Stimulated activated CD4-positive, alpha-beta T cell treated with anti-CD3 and anti-CD28 coated beads, Interleukin-1b, Interleukin-23, amount 100 ng/mL, for 4 hours (primary cell): ENCODE measurements at places on chromosomes 7 and 10.
A peak's percentile ranks its signal among the peaks of the same experiment; 100 is the strongest.

DNA sequence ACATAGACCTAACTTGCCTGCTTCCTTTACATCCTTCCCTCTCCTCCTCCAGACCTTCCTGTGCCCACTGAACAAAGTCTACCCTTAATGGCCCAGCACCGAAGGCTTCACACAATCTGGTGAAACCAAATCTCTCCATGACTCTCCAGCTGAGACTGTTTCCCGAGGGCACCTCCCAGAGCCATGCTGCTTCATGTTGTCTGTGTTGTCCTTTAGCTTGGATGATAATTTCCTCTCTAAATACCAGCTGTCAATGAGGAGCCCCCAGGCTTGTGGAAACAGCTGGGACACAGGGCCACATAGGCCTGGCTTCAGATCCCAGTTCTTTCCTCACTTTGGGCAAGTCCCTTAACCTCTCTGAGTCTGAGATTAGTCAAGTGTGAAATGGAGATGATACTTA, 54.3 kb downstream of the DLD start:
- DNase-seq = no peak

GRCh38 chr7:151411551-151411950, 1.7 kb upstream of the WDR86 start:
- DNase-seq = no peak

GRCh38 chr7:116952635-116953371, 498 bp upstream of the ST7 start:
- DNase-seq = no peak

DNA sequence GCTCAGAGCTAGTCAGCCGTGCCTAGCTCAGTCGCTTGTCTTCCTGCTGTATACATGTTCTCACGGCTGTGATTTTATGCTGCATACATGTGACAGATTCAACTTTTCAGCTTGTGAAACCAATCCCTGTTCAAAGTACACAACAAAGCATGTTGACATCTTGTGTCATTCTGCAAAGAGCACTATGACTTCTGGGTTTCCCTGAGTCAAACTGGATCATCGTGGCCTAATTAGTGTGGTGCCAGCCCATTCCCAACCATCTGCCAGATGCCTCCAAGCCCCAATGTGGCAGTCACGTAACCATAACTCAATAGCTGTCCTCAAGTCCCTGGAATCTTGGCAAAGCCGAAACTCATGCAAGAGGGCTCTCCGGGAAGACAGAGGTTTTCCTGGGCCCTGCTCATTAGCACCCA, 144.8 kb downstream of the MYOF start:
- DNase-seq = no peak

DNA sequence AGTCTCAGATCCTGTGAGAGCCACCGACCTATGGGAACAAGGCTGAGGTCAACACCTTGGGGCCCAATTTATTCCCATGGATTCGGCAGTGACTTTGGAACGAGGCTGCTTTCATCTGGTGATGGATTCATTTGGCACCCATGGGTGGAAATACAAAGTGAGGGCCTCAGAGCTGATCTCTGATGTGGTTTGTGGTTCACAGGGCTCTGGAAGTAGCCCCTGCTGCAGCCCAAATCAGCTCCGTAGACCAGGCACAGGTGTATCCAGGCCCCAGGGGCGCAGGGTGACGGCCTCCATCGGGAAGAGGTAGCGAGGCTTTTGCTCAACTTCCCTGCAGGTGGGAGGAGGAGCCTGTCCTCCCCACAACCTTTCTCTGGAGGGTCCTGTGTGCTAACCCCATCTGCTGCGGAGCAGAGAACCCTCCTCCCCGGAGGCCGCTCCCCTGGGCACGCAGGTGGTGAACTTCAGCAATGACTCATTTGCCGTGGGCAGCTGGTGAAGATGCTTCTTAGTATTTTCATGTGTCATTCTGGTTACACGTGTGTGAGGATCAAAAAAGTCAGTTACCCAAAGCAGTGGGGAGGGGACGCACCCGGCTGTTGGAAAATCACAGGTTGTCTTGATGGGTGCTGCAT, 7.5 kb upstream of the JAKMIP3 start:
- DNase-seq = no peak

- no peak for DNase-seq
Observed at GRCh38 chr10:4121502-4122380, 336.7 kb upstream of the KLF6 start.

- no peak for DNase-seq
Observed at GRCh38 chr7:91468256-91468655, 204.0 kb downstream of the FZD1 start.

DNA sequence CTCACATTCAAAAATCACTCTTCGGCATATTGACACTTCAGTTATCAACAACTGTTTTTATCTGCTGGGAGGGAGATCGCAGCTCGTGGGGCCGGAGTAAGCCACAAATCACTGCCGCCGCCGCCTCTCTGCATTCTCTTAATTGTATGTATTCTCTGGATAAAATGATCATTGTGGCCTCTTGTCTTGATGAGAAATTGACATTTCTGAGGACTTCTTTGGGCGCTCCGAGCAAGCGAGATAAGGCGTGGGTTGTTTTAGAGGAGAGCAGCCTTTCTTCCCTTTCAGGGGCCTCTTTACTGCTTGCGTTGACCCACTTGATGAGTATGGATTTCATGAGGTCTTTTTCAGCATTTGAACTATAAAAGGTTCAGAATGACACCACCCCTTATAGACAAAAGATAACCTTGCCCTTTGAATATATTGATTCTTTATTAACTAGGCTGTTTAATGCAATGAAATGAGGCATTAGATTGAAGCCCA, 130.6 kb downstream of the EBF3 start:
- DNase-seq = no peak

DNA sequence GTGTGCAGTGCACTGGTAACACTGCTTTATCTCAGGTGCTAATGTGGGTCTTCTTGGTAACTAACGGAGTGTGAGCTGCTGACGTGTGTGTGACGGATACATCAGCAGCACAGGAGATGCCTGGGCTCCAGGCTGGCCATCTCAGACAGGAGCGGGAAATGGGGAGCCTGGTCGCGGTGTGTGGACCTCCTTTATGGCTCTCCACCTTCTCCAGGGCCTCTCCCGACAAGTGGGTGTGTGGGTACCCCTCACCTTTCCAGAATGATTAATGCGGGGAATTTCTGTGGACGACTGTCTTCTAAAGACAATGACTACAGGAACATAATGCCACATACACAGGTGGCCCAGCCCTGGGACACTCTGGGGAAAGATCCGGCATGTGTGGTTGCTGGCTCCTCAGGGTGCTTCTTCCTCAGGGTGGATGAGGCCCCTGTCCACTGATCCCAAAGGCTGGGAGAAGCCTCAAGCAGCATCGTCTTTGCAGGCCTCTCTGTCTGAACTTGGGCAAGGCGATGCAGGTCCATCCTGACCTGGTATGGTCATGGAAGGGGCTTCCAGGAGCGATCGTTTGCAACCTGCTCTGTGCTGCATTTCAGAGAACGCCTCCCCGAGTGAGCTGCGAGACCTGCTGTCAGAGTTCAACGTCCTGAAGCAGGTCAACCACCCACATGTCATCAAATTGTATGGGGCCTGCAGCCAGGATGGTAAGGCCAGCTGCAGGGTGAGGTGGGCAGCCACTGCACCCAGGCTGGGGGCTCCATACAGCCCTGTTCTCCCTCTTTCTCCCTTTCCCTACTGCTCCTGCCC, 20.3 kb upstream of the CSGALNACT2 start:
- no peak for DNase-seq

GRCh38 chr10:58266826-58267712, 625 bp downstream of the IPMK start:
- DNase-seq = peak; percentile 20

DNA sequence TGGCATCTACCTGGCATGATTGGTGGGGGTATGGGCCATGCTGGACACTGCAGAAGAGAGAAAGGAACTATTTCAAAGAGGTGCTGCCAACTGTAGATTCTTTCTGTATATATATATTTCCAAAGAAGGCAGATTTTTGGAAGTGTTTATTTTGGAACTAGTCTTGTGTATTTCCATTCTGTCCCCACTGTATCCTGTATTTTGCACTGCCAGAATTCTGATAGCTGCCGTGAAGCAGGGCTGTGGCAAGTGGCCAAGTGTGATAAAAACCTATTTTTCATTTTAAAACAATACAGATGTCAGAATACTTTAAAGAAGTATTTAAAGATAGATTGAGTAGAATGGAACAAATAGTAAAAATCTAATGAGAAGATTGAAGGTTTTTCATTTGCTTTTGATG, 17.1 kb downstream of the MCU start:
- DNase-seq = no peak

DNA sequence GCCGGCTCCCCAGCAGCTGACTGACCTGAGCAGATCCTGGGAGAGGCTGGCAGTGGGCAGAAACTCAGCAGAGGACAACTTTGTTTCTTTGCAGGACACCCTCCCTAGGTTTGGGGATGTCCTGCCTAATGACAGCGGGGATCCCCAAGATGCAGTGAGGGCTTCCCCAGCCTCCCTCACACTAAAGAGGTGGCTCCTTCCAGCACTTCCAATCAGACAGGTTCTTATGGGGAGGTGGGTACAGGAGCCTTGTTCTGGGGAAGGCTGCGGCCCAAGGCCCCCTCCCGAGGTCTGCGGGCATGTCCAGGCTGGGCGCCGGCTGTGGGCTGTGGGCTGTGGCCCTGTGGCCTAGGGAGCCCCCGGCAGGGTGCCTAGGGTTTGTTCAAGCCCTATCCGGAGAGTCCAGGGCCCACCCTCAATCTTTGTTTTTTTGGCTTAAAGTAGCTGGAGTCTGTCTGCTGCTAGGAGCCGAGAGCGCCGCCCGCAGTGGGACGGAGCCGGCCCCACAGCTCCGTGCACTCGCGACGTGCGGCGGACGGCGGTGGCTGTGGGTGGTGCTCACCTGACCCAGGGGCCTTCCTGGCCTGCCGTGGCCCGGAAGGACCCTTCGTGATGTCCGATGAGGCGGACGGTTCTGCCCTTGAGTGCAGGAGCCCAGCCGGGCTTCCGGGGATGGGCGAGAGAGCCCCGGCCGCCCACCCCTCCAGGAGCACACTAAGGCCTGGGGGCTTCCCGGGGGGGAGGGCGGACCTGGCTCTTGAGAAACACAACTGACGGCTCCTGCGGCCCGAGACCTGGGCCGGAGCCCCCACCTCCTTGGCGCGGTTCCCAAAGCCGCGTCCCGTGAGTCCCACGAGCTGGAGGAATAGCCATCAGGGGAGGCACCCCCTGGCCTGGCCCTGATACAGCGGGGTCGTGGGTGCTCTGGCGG, 57.2 kb downstream of the PDGFA start:
- no peak for DNase-seq

GRCh38 chr7:24914465-24914859, 65.5 kb downstream of the OSBPL3 start:
- DNase-seq = no peak

GRCh38 chr7:151249034-151249731, 689 bp upstream of the SMARCD3 start:
- no peak for DNase-seq

GRCh38 chr7:31019509-31019908, 32.6 kb upstream of the ADCYAP1R1 start:
- no peak for DNase-seq

DNA sequence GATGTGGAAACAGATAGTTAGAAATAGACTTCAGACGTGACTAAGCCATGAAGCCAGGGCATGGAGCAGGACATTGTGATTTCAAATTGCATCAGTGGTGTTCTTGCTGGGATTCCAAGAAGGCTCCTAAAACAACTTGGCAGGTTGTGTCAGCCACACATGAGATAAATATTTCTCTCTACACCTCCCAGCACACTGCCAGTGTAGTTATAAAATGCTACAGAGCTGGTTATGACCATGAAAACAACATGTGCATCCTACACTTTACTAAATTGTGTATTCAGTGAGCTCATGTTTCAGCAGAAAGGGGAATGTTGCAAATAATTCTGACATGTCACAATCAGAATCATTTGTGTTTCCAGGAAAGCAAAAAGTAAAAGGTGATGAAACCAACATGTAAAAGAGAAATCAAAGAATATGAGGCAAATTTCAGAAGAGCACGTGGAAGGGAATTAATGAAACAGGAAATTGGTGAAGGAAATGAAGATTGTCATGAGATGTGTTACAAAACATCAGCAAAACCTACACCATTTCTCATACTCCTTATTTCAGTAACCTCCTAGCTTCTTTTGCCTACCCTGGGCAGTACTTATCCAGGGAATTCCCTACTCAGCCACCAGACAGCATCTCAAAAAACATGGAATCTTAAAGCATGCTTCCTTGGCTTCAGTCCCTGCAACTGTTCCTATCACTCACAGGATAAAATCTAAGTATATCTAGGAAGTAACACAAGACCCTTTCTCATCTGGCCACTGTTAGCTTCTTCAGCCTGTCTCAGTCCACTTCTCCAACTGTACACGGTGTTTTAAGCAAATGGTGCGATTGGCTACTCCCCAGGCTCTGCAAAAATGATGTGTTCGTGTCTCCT, 5.8 kb upstream of the CYP3A7 start:
- no peak for DNase-seq

DNA sequence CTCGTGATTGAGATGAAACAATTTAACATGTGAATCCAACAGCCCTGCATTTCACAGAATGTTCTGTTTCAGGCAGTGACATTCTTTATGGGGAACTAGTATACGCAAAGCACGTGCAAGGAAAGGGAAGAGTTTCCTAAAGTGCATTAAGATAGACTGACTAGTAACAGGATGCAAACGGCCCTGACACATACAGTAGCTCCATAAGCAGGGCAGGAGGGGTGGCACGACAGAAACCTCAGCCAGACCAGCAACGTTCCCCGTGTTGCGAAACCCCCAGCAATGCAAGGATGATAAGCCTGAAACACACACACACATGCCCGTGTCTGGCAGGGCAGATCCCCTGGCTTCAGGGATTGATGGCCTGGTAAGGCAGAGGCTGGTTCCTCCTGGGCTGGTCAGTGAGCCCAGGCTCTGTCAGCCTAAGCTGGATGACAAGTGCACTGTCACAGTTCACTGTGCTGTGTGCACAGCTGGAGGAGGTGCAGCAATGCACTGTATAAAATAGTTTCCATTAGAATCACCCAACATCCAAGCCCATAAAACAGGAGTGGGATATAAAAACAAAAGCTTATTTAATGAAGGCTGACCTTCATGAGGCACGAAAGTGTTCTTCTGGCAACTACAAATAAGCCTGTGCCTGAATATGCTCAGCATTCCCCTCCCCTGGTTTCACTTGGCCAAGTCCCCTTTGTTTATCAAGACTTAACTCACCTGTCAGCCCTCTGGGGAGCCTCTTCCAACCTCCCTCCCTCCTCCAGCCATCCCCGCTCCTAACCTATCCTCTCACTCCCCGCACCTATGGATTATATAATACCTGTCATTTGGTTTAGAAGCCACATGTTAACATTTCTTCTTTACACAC, 88.8 kb downstream of the GSAP start:
- no peak for DNase-seq

DNA sequence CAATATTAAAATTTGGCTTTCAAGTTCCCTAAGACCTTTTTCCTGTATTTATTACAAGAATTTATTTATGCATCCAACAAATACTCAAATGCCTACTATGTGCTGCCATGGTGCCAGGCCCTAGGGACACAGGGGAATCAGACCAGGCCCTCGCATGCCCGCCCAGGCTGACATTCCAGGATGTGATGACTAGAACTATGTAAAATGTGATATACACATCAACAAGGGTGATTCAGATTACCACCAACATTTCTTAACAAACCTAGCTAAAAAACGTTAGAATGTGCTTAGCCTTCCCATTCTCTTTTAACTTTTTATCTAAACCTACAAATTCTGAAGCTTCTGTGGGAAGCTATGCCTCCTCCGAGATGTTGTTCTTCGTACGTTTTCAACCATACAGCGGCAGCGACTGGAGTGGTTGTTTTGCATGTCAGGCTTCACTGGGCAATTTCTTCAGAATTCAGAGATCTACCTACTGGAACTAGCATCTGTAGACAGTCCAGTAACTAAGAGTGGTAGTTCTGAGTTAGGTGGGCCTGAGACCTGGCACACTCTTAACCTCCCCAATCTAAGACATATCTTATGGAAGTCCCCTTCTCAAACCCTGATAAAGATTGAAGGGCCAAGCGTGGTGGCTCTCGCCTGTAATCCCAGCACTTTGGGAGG, 22.1 kb downstream of the GNA12 start:
- no peak for DNase-seq
